ENCODE measurements at places on chromosomes 7 and 10.
A peak's percentile ranks its signal among the peaks of the same experiment; 100 is the strongest.

DNA sequence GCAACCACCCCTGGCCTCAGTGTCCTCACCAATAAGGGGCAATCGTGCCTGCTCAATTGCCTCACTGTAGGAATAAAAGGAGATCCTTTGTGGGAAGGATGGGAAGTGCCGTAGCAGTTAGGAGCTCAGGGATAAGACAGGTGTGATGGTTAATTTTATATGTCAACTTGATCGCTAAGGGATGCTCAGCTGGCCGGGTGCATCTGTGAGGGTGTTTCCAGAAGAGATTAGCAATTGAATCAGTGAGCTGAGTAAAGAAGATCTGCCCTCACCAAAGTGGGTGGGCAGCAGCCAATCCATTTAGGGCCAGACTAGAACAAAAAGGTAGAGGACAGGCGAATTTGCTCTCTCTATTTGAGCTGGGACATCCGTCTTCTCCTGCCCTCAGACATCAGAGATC is 46.3 kb downstream of the BUB3 start:
- no peaks in the 10 kb centered on the region for H3K27me3 ChIP-seq
- H3K36me3 ChIP-seq, result peaks cover 2% of the 10 kb centered on the region
- no peak for DNase-seq
- H3K27ac ChIP-seq, result no peak overlapping the region
- no peak overlapping the region for H3K4me3 ChIP-seq

DNA sequence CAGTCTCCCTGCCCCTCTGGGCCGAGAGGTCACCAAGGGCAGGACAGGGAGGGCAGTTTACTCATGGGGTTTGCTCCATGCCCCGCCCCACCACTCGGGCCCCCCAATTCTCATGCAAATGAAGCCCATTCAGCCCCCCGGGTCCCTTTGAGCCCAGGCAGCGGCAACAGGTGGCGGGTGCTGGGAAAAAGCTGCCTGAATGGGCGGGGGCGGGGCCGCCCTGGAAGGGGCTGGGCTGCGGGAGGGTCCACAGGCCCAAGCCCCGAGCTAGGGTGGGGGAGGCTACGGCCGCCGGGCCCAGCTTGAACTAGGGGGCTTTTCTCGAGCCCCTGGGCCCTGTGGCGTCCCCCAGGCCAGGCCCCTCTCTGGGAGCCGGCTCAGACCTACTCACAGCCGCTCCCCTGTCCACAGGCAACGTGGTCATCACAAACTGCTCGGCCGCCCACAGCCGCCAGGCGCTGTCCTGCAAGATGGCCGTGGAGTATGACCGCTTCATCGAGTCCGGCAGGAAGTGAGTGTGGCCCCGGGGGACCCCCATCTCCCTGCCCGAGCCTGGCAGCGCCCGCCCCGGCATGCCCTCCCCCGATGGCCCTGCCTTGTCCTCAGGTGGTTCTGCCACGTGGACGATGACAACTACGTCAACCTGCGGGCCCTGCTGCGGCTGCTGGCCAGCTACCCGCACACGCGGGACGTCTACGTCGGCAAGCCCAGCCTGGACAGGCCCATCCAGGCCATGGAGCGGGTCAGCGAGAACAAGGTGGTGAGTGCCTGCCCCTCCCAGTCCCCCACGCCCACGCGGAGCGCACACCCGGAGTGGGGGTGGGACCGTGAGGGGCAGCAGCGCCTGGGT is 5.5 kb downstream of the LFNG start:
- H3K27me3 ChIP-seq, result no peaks in the 10 kb centered on the region
- H3K27ac ChIP-seq, result no peak overlapping the region
- H3K4me3 ChIP-seq, result peak overlapping the region; percentile 54
- peaks cover 42% of the 10 kb centered on the region for H3K36me3 ChIP-seq
- DNase-seq, result no peak

- H3K4me1 ChIP-seq, result no peaks in the 10 kb centered on the region
- no peak for DNase-seq
These were observed 142.9 kb downstream of the PTPRN2 start for GRCh38 chr7:158444501-158445420.

- peaks cover 81% of the 10 kb centered on the region for H3K4me1 ChIP-seq
- H3K36me3 ChIP-seq, result no peaks in the 10 kb centered on the region
- H3K27me3 ChIP-seq, result no peaks in the 10 kb centered on the region
- H3K4me3 ChIP-seq, result peak overlapping the region; percentile 88
- peak; percentile 77 for DNase-seq
These were observed 56.4 kb upstream of the ECHDC3 start for GRCh38 chr10:11685787-11686218.

DNA sequence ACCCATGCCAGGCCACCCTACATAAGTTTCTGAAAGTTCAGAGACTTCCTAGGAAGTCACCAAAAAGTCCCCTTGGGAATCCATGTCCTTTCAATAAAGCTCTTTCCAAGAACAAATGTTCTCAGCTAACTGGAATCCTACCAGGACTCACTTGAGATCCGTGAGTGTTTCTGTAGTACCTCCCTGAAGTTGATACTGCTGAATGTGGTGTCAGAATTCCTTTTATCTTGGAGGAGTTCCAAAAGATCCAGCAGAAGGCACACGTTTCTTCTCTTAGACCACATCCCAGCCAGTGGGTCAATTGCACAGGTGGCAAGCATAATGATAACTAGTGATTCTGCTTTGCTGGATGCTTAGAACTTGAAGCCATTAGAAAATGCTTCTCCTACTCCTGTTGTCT is 689.7 kb upstream of the IGFBP3 start:
- H3K4me3 ChIP-seq, result no peak overlapping the region
- H3K27me3 ChIP-seq, result no peaks in the 10 kb centered on the region
- H3K27ac ChIP-seq, result no peak overlapping the region
- DNase-seq, result no peak

DNA sequence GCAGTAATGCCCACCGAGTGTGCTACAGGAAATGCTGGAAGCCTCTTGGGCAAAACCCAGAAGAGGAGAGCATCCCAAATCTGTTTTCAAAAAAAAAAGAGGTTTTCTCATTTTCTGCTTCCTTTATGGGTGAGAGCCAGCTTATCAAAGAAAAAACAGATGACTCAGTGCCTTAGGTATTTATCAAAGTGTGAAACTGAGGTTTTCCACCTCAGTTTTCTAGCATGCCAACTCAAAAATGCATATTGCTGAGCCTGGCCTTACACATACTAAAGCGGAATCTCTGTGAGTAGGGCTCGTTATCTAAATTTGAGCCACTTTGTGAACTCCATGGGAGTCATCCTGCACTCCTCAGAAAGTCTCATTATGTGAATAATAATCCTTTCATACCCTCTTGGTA is 705.1 kb downstream of the SUGCT start:
- H3K27ac ChIP-seq, result no peak overlapping the region
- no peaks in the 10 kb centered on the region for H3K27me3 ChIP-seq
- no peak overlapping the region for H3K4me3 ChIP-seq
- H3K36me3 ChIP-seq, result peaks cover 14% of the 10 kb centered on the region
- H3K4me1 ChIP-seq, result no peaks in the 10 kb centered on the region
- no peak for DNase-seq

DNA sequence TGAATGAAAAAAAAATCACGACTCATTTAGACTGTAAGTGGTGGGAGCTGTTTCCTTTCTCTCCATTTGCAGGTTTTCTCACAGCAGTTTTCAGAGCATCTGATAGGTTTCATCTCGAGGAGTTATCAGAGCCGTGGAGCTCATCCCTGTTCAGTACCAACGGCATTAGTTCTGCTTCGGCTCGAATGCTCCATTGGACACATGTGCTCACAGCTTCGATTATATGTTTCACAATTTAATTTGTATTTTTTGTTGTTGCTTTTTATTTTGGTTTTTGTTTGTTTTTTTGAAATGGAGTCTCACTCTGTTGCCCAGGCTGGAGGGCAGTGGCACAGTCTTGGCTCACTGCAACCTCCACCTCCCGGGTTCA is 1.5 kb downstream of the SLC18A2 start:
- no peaks in the 10 kb centered on the region for H3K36me3 ChIP-seq
- peaks cover 44% of the 10 kb centered on the region for H3K27me3 ChIP-seq
- H3K4me3 ChIP-seq, result no peak overlapping the region
- H3K27ac ChIP-seq, result no peak overlapping the region

DNA sequence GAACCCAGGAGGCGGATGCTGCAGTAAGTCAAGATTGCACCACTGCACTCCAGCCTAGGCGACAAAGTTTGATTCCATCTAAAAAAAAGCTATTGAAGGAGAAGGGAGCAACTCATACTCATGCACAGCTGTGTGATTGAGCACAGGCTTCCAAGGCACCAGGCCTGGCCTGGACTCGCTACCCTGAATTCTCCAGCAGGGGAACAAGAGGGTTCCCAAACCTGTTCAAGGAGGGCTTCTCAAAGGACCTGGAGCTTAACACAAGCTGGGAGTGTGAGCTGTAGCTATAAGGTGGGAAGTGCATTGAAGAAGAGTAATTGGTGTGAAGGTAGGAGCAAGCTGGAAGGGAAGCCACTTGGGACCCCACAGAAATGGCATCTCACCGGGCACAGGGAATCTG is 15.1 kb upstream of the DDIT4 start:
- H3K27ac ChIP-seq, result peak overlapping the region; percentile 89
- no peak for DNase-seq
- no peaks in the 10 kb centered on the region for H3K36me3 ChIP-seq
- no peaks in the 10 kb centered on the region for H3K27me3 ChIP-seq
- H3K4me1 ChIP-seq, result peaks cover 77% of the 10 kb centered on the region
- no peak overlapping the region for H3K4me3 ChIP-seq

- no peaks in the 10 kb centered on the region for H3K36me3 ChIP-seq
- no peaks in the 10 kb centered on the region for H3K27me3 ChIP-seq
- peak overlapping the region; percentile 48 for H3K27ac ChIP-seq
- DNase-seq, result no peak
These were observed 90.9 kb downstream of the SH3PXD2A start for GRCh38 chr10:103764296-103765088.

DNA sequence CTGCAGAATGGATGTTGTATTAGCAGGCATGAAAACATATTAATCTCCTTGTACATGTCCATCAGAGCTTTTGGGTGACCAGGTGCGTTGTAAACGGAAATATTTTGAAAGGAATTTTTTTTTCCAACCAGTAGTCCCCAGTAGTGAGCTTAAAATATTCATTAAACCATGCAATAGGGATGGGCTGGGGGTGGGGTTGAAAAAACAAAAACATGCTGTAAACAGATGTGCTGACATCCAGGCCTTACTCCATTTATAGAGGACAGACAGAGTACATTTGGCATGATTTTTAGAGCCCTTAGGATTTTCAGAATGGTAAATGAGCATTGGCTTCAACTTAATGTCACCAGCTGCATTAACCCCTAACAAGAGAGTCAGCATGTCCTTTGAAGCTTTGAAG is 50.2 kb downstream of the PTPN12 start:
- H3K4me3 ChIP-seq, result no peak overlapping the region
- H3K27me3 ChIP-seq, result no peaks in the 10 kb centered on the region
- H3K27ac ChIP-seq, result no peak overlapping the region
- peaks cover 13% of the 10 kb centered on the region for H3K36me3 ChIP-seq
- H3K4me1 ChIP-seq, result no peaks in the 10 kb centered on the region
